ENCODE measurements at places on chromosomes 11 and 22.

- no peak for DNase-seq
Measured at GRCh38 chr22:45335854-45336522, 26.3 kb downstream of the FAM118A start.

DNA sequence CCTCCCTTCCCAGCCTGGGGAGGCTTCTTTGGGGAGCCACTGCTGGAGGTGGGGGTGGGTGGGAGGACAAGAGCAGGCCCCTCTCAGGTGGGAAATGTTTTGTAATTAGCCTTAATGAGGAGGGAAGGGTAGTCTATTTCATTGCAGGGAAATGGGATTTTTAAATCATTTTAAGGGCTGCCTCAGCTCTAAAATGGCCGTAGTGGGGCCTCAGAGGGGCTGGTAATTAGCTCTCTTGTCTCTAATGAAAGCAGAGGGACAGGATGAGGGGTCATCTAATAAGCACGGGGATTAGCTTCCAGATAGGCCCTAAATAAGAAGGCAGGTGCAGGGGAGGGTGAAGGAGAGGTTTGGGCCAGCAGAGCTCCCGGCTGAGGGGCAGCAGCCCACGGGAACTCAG lies 46.5 kb downstream of the LMO1 start:
- no peak for DNase-seq

DNA sequence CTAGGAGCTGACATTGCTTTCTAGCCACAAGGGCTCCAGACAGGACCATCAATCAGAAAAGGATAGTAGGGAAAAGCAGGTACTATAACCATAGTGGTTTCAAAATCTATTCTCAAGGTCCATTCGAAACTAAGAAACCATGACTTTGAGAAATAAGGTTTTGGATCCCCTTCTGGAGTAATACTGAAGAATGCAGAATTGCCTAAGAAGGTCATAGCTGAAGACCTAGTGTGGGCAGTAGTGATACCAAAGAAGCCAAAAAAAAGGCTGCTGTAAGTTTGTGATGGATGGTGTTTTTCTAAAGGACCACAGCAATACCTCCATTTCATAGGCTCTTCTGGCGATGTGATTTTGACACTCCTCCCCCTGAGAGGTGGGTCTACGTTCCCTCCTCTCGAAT lies 163.1 kb downstream of the MAML2 start:
- no peak for DNase-seq

DNA sequence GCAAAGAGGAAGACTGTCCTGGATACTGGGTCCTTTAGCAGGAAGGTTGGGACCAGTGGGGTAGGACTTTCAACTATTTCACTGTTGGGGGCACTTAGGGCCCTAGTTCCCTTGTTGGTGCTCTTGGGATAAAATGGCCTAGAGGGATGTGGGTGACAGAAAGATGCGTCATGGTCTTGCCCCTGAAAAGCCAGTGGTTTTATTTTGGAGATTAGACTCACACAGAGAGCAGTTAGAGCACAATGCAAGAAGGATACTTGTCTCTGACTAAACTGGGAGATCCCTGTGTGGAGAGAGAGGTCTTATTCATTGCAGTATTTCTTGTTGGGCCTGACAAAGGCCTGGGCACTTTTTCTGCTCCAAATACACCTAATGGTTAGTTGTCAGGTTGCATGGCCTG lies 22.6 kb upstream of the MRGPRX2 start:
- DNase-seq, result no peak

GRCh38 chr11:105315287-105315686 lies 175.7 kb upstream of the CARD18 start:
- DNase-seq, result no peak

DNA sequence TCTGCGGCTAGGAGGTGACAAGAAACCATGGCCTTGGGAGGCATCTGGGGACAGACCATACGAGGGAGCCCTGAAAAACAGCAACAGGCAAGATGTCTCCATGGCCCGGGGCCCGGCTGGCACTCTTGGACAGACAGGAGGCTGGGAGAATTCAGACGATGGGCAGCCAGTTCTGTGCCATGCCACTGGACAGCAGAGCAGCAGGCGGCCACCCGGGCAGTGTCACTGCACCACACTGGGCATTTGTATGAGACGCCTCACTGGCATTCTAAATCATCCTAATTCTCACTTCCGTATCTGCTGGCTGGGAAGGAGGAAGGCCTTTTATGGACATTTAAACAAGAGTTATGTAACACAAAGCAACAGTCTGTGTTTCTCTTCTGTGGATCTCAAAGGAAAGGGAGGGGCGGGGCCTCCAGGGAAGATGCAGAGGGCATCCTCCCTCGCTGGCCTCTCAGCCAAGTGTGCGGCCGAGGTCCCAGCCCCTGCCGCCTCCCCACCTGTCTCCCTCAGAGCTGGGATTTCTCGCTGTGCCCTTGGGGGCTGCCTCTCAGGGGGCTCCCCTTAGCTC lies 350.3 kb downstream of the SHANK2 start:
- no peak for DNase-seq

- DNase-seq, result no peak
Measured at GRCh38 chr11:36343436-36343835, 47.3 kb downstream of the PRR5L start.

DNA sequence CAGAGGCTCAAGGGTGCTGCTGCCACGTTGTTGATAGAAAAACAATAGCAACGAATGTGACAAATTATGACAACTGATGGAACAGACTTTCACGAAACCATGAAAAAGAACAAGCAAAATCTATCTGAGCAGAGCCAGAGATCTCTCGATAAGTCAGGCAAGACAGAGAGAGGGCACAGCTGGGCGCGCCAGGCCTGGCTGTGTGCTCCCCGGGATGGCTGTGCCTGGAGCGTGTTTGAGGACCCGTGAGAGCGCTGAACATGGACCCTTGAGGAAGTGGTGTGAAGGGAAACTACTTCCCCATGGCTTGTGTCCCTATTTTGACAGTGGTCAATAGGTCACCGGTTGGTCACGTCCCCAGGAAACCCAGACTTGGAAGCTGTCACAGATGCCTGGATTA lies 83.1 kb upstream of the FGF3 start:
- DNase-seq, result no peak

DNA sequence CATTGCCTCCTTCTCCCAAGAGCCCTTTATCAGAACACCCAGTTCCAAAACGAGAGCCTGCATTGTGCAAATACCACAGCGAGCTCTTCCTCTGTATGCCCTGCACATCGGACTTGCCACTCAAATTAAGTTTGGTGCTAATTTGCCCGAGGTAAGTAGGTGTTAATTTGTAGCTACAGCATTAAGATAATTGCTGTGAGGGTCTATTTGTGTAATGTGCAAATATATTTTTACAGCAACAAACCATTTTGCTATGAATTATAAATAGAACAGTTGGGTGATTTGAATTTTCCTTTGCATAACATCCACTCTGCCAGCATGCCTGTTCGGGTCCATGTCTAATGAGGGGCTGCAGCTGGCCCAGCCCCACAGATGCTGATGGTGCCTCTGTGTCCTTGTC lies 8.1 kb downstream of the ARHGAP8 start:
- no peak for DNase-seq

DNA sequence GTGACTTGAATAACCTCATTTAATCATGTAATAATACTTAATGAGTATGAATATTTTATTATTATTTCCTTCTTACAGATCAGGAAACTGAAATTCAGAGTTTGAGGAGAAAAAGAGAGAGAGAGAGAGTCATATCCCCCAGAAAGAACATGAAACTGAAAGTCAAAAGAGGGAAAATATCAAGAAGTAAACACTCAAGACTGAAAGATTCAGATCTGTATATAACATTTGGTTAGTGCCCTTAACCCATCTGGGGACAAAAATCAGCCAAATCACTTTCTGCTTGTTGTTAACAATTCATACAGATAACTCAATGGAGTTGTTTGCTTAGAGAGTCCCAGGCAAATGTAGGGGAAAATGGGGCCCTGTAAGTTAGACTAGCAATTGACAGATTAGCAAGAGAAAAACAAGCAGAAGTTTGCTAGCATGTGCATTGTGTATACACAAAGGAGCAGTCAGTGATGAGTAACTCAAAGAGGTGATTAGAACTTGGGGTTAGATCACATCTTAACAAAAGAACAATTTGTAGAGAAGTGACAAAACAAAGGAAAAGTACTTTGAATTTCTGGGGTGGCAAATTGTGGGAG lies 25.9 kb upstream of the MMP13 start:
- no peak for DNase-seq

DNA sequence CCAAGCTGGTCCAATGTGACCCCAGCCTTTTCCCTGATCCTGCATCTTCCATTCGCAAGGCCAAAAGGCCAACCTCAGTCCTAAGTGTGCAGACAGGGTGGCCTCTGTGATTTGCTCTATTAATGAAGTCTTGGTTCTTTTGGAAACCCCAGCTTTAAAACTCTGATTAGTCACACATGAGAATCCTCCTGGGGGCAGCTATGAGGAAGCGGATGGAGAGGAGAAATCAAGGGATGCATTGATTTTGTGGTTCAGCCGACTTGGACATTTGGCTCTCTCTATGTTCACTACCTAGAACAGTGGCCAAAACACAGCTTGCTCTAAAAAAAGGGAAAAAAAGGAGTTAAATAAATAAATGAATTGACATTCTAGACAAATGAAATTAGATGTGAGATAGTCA lies 98.6 kb upstream of the USP47 start:
- no peak for DNase-seq

DNA sequence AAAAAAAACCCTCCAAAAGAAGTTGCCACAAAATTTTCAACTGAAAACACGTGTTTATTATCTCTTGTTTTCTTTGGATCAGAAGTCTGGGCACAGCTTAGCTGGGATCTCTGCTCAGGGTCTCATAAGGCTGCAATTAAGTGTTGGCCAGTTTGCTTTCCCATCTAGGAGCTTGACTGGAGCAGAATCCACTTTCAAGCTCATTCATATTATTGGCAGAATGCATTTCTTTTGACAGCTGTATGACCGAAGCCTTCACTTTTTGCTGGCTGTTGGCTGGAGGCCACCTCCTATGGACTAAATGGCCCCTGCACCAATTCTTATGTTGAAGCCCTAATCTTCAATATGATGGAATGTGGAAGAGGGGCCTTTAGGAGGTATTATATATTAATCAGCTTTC lies 139.6 kb downstream of the DDX10 start:
- no peak for DNase-seq

GRCh38 chr11:61021661-61022212 lies 50.3 kb downstream of the CD6 start:
- DNase-seq, result peak; percentile 94

DNA sequence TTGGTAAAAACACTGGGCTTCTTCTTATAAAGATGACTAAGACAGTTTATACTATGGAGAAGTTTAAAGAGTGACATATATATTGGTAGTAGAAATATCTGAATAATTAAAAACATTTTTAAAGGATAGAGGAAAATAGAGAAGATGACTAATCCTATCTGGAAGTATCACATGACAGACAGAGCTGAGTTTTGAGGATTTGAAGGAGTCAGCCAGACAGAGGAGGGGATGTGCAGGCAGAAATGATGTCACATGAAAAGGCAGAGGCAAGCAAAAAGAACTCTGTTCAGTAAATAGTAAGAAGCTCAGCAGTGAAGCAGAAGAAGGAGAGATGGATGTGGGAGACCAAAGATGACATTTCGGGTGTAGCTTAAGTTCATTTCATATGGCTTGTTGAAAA lies 1.6 kb downstream of the OR10A2 start:
- DNase-seq, result no peak

DNA sequence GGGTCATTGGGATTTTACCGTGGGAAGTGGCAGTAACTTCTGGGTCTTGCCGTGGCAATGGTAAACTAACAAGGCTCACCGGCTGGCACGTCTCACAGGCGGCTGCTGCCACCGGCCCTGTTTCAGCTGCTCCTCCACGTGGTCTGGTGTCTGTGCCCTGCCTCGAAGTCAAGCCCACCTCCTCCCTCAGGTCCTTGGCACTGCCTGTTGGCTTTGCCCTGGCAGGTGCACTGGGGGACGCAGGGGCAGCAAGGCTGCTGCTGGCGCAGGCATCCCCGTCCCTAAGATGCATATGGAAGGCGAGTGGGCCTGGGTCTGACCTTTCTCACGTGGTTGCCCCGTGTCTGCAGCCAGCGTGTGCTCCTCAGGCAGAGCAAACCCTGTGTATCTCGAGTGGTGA lies 783.6 kb downstream of the BRD1 start:
- DNase-seq, result no peak

DNA sequence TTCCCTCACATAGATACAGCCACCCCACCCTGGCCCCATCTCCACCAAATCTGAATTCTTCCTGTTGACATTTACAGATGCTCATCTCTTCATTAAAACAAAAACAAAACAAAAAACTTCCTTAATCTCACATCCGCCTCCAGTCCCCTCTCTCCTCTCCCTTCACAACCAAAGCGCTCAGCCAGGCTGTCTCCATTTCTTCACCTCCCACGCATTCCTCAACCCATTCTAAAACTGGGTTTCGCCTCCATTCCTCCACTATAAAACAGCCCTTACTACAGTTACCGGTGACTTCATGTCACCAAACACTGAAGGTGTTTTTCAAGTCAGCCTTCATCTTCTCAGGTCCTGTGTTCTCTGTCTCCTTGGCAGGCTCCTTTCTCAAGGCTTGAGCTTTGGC lies 9.6 kb downstream of the BACE1-AS start:
- DNase-seq, result no peak
